ENCODE measurements at places on chromosomes 5 and 9.

GRCh38 chr5:68776381-68776780, 317.4 kb upstream of the SLC30A5 start:
- DNase-seq, result no peak

GRCh38 chr5:156025656-156026055, 301.3 kb upstream of the SGCD start:
- no peak for DNase-seq

GRCh38 chr9:27749838-27750237, 176.6 kb upstream of the C9orf72 start:
- no peak for DNase-seq

DNA sequence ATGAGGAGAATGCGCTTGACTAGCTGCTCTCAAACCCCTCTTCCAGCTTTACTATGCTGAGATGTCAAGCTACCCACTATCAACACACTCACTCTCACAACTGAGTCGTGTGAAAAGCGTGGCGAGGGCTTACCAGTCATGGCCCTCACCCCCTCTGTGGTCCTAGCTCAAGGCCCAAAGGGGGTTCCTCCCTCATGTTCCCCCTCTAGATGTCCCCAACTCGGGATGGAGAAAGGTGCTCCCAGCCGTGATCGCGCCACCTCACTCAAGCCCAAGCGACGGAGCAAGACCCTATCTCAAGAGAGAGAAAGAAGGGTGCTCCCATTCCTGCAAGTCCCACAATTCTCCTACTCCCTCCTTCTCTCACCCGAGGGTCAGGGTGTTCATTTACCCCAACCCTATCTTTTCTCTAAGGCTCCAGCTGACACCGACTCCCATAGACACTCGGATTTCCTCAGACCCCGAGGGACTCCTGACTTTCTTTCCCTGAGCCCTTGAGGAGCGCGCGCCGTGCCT, 559 bp downstream of the SLC38A9 start:
- no peak for DNase-seq

GRCh38 chr9:121735793-121736770, 84.6 kb downstream of the DAB2IP start:
- DNase-seq, result peak; percentile 33

GRCh38 chr9:137865581-137866145, 11.9 kb upstream of the CACNA1B start:
- no peak for DNase-seq

GRCh38 chr5:40307920-40308319, 371.8 kb upstream of the PTGER4 start:
- DNase-seq, result no peak

DNA sequence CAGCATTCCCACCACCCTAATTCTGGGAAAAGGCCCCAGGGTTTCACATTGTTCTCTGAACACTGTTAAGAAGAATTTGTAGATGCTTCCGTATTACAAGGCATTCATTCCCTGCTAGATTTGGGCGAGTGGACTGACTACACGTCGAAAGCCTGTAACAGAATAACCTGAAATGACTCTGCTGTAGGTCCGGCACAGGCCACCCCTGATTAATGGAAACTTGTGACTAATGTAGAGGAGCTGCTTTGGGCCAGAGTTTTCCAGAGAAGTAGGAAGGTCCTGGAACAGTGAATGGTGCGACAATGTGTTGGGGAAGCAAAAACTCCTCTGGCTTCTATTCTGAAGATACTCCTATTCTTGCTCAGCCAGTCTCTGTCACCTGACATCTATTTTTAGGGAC, 87.6 kb downstream of the NR3C1 start:
- no peak for DNase-seq

DNA sequence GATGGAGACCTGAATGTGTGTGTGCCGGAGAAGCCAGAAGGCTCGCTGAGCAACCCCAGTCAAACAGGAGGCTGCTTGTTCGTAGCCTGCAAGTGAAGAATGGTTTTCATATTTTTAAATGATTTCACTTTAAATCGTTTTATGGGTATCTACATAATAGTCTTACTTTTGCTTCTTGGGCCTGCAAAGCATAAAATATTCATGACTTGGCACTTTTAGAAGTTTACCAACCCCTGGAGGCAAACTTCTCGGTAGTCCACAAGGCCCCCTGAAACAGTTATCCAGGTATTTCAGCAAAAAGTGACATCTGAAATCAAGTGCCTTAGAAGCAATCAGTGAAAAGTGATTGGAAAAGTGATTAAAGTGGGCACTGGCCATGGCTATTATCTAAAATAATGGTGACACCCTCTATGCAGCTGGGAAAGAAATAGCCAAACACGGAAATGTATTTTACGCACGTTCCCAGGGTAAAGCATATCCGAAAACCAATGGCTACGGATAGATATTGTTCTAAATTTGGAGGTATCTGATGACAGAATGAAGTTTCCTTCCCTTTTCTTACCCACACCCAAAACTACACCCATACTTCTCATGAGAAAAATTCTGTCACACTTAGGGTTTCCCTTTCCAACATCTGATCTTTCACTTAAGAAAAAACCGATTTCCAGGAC, 39.0 kb downstream of the RAPGEF1 start:
- no peak for DNase-seq

GRCh38 chr9:16414451-16414850, 456.0 kb downstream of the BNC2 start:
- no peak for DNase-seq

DNA sequence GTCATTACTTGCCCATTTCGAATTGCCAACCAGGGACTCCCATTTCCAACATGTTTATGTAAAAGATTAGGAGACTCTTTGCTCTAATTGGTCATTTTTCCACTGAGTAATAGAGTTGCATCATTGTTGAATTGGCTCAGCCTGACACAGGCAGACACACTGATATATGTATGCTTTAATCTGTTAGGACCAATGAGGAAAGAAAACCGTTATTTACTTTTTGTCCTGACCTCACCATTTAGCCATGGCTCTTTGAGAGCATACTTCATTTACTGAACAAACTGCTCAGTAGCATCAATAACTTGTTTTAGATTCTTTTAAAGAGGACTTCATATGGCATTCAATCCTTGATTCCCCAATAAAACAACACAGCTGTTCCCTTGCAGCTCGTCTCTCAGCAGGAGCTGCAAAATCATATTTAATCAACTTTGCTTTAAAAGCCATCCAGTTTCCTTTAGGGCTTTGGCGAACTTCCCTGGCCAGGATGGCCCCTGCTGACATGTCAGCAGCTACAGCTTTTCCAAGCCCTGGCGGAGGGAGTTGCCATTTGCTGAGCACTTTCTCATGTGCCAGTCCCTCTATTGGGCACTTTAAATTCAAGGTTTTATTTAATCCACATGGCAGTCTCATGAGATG, 251.5 kb upstream of the TNC start:
- DNase-seq, result peak; percentile 84

DNA sequence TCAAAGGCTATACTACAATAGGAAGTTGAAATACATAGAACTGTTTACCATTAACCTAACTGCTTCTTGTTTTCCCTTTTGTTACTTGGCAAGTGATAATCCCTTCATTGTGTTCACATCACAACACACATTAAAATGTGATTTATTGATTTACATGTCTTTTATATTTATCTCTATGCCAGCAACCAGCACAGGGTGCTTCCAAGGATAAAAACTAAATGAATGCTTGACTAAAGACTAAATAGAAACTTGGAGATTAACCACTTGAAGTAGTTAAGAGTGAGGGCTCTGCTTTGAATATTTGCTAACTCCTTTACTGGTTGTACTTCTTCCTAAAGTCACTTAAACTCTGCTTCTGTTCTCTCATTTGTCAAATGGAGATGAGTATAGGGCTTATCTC, 1730.6 kb downstream of the EFNA5 start:
- DNase-seq, result no peak

DNA sequence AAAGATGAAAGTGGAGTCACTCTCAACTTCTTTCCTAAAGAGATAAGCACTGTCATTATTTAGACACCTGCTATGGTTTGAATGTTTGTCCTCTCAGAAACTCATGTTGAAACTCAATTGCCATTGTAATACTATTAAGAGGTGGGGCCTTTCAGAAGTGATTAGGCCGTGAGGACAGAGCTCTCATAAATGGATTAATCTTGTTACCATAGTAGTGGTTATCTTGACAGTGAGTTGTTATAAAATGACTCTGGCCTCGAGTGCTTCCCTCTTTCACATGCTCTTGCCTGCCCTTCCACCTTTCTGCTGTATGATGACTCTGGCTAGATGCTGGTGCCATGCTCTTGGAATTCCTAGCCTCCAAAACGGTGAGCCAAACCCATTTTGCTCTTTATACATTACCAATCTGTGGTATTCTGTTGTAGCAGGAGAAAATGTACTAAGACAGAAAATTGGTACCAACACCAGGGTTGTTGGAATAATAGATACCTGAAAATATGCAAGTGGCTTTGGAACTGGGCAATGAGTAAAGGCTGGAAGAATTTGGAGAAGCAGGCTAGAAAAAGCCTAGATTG, 38.0 kb downstream of the GDA start:
- no peak for DNase-seq

- no peak for DNase-seq
Measured at GRCh38 chr5:159412284-159413046, 82.2 kb upstream of the IL12B start.

DNA sequence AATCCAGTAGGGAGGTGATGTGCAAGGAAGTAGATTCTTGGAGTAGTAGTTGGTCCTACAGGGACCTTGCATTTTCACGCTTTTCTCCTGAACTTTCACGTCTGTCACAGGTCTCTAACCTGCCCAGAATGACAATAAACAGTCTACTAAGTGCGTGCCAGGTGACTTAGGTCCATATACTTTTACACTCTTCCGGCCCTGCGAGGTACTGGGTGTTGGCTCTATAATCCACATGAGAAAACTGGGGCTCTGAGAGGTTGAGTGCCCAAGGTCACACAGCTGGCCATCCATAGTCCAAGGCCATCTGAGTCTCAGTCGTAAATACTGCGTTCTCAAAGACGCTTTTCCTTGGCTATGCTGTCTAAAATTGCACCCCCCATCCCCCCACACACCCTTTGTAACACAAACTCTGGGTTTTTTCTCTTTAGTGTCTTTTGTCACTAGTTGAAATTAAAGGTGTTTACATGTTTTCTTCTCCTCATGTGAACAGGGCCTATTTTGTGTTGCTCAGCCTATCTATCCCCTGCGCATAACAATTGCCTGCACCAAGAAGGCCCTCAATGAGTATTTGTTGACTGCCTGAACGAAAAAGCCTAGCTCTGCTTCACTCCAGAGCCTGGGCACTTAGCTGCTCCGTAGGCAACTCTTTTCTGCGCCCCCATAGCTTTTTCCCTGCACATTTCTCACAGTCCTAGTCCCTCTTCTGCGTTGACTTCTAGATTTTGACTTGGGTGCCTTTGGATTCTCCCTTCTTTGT, 943 bp downstream of the SFXN1 start:
- DNase-seq, result no peak

GRCh38 chr9:2253636-2254580, 238.8 kb downstream of the SMARCA2 start:
- no peak for DNase-seq

GRCh38 chr9:3419893-3420292, 105.9 kb downstream of the RFX3 start:
- DNase-seq, result no peak

GRCh38 chr9:130305381-130305780, 39.8 kb downstream of the HMCN2 start:
- no peak for DNase-seq

GRCh38 chr5:58240322-58240721, 219.6 kb downstream of the PLK2 start:
- DNase-seq, result peak; percentile 65
